Effector CD8-positive, alpha-beta T cell (primary cell): ENCODE measurements at places on chromosomes 1 and 21.

GRCh38 chr1:1550591-1551432 is 10.4 kb upstream of the TMEM240 start:
- no peak for DNase-seq

GRCh38 chr1:30417701-30418046 is 305.7 kb downstream of the MATN1 start:
- no peak for DNase-seq

DNA sequence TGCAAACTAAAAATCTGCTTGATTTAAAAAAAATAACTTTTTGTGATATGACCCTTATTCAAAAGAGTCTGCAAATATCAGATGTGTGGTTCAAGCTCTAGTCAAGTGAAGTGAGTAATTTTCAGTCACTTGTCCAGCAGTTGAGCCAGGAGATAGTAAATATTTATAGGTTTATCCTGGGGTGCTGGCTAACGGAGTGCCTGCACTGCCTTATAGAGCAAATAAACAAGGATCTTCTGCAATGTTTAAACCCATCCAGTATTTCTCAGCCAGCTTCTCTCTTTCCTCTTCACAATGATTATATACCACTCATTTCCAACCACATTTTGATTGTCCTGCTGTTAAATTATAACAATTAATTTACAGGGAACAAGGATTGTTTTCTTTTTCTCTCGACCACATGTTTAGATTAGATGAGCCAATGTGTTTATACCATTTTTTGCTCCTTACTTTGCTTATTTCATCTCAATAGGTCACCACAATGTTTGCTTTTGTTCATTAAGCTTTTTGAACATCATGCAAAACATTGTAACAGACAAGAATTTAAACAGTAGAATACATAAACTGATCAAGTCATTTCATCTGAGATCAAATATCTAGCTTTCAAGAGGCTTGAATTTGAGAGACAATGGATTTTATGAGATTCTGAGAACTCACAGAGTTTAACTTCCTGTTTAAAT is 60.3 kb upstream of the GREM2 start:
- DNase-seq: no peak

- no peak for DNase-seq
These were observed 16.4 kb downstream of the RPL5 start for GRCh38 chr1:92848201-92848600.

DNA sequence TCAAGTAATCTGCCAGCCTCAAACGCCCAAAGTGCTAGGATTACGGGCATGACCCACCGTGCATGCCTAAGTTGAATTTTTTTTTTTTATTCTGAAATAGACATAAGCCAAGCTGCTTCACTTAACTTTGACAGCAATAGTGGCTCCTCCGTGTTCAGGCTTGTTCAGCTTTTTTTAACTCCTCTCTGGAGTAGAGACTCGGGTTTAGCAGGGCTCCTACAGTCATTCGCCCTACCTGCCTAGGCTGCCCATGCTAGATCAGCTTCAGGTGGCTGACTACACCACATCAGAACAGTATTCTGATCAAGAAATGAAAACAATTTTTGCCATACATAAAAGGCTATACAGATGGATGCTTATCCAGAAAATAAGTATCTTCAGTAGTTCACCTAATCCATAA is 14.7 kb downstream of the ARID4B start:
- DNase-seq: no peak

DNA sequence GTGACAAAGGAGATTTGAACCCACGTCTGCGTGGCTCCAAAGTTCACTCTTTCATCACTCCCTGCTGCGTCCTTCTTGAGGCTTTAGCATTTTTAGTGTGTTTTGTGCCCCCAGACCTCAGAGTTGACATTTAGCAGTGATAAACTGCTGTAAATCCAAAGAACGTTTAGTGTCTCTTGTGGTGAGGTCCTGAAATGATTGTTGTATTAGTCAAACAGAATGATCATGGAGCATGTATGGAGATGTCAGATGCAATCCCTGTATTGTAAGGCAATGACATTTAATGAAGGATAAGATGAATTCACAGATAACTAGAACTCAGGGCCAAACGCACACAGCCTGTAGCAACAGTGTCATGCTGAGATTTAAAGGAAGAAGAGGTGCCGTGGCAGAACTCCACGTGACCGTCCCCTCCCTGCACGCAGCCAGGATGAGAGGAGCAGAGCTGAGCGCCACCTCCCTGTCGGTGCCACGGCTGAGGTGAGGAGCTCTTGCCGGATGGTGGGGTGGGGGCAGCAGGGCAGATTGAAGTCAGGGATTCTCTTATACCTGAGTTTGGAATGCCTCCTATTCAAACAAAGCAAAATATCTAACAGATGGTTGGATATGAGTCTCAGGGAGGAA is 30.1 kb downstream of the NTPCR start:
- no peak for DNase-seq

DNA sequence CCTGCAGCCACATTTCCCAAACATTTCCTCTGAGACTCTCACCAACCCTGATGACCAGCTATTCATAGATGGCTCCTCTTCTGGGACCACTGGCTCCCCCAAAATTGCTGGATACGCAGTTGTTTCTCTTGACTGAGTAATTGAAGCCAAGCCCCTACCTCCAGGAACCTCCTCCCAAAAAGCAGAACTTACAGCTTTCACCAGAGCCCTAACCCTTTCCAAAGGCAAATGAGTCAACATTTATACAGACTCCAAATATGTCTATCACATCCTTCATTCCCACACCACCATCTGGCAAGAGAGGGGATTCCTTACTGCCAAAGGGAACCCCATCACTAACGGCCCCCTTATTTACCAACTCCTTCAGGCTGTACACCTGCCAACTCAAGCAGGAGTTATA is 20.3 kb upstream of the CA6 start:
- no peak for DNase-seq

- no peak for DNase-seq
These were observed 771.1 kb upstream of the ADGRL4 start for GRCh38 chr1:79777481-79778219.

- no peak for DNase-seq
These were observed 7.8 kb downstream of the PTTG1IP start for GRCh38 chr21:44865561-44866280.

DNA sequence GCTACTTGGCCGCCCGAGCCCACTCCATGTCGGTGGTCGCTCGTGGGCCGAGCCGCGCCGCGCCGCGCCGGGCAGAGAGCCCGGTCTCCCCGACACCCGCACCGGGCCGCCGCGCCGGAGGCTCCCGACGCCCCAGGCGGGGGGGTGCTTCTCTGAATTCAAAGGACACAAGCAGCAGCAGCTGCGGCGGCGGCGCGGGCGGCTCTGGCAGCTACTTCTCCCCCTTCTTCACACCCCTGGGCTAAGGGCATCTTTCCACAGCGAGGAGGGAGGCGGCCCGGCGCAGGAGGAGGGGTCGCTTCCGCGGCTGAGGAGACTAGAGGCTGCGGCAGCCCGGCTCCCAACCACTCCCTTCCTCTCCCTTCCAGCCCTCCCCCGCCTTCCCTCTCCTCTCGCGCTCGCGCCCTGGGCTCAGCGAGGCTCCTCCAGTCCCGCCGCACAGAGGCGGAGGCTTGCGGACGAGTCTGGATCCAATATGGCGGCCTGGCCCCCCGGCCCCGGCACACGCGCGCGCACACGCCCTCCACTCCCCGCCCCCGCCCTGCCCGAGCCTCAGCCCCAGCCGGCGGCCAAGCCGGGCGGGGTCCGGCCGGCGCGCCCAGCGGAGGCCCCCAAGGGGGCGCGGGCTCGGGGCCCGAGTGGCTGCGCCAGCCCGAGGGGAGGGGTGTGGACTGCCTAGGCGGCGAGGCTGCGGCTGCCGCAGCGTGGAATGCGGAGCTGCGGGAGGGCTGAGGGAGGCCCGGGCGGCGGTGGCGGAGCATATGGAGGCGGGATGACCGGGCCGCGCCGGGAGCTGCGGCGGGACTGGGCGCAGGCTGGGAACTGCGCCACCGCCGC is at the start of gene CDC42BPA:
TSS of gene CDC42BPA (minus strand) at position 477 of the 837 bp plus-strand sequence. CDS start 1,310 bp downstream, outside the sequence.
- DNase-seq: no peak

DNA sequence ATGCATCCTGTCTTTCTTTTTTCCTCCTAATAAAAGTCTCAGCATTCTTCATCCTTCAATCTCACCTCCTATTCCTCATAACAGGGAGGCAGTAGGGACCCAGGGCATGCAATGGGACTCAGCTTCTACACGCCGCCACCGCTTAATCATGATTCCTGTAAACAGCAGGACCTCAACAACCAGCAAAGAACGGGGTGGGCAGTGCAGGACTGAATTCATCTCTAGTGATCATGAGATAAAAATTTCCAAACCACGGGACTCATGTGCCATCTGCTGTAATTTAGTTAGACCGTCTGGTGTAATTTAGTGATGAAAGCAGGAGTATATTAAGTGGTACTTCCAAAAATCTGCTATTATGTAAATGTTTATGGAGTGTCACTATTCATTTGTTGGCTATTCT is 5.4 kb downstream of the PRAMEF12 start:
- DNase-seq: no peak

GRCh38 chr1:235943581-235944114 is 76.9 kb upstream of the LYST start:
- no peak for DNase-seq

DNA sequence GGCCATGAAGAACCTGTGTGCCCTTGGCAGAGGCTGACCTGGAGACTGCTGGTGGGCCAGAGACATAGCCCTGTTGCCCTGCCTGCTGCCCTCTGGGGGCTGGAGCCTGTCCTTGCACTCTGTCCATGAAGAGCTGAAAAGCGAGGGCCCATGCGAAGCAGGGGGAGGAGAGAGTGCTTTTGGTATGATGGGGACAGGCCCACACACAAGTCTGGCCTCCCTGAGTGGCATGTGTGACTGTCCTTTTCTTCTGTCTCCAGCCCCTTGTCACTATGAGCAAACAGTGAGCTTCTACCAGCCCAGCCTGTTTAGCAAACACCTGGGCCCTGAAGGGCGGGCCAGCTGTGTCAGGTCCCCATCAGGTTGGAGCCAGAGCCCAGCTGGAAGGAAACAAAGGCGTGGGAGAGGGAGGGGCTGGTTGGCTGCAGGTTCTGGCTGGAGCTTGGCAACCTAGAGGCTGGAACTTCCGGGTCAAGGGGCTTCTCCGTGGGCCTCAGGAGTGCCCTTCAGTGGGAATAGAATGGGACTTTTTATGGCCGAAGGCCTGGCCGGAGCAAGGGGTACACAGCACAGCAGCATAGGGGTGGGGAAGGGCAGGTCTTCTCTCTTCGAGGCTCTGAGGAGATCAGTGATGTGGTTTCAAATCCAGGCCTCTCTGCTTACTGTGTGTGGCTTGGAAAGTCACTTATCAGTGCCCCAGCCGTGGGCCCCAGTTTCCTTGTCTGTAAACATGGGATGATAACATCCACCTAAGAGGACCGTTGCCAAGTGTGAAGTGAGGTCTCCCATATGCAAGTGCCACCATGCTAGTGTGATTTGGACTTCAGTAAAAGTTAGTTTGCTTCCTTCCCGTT is 14.3 kb downstream of the QSOX1 start:
- DNase-seq: no peak

GRCh38 chr1:10195570-10195969 is 14.8 kb upstream of the KIF1B start:
- DNase-seq: no peak
